ENCODE measurements at places on chromosomes 2 and 18.
A peak's percentile ranks its signal among the peaks of the same experiment; 100 is the strongest.

DNA sequence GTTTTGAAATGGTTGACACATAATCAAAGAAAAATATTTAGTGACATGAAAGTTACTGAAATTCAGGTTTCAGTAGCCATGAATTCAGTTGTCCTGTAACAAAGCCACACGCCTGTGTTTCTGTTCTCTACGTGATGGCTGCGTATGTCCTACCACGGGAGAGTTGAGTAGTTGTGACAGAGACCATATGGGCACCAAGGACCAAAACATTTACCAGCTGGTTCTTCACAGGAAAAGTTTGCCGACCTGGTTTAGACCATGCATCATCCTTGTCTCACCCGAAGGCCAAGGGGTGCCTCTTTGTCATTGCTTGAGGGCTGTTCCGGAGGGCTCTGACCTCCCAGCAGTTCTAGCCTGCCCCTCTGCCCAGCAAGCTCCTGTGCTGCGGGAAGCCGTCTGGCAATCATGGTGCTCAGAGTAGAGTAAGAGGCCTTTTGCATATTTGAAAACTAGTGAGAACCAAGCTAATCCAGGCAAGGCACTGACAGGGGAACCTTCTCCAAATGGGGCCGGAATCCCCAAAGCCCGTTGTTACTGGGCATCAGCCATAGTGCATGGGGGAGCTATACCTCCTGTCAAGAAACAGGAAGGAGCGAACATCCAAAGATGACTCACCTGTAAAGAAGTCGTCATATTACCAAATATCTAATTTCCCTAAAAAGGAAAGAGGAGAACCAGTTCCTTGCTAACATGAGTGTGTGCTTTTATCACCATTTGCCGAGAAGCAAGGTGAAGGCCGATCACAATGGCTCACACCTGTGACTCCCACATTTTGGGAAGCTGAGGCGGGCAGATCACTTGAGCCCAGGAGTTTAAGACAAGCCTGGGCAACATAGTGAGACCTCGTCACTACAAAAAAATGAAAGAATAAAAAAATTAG, 92.6 kb upstream of the RAB12 start:
- DNase-seq: no peak

DNA sequence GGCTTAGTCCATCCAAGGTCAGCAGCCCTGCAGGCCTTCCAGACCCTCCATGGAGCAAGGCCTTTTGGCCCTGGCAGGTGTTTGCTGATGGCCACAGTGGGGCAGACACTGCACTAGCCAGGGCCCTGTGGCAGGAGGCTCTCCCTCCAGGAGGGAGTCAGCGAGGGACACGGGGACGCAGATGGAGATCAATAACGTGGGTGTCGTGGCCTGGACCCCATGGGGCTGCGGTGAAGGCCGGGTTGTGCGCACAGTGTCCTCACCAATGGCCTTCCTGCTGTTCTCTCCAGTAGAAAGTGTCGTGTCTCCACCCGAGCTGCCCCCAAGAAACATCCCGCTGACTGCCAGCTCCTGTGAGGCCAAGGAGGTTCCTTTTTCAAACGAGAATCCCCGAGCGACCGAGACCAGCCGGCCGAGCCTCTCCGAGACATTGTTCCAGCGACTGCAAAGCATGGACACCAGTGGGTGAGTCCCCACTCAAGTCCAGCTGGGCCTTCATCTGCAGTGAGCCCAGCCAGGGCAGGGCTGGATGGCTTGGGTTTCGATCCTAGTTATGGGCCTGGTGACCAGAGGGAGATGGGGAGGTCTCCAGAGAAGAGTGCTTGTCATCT, 65.4 kb downstream of the INPP5D start:
- no peak for DNase-seq

DNA sequence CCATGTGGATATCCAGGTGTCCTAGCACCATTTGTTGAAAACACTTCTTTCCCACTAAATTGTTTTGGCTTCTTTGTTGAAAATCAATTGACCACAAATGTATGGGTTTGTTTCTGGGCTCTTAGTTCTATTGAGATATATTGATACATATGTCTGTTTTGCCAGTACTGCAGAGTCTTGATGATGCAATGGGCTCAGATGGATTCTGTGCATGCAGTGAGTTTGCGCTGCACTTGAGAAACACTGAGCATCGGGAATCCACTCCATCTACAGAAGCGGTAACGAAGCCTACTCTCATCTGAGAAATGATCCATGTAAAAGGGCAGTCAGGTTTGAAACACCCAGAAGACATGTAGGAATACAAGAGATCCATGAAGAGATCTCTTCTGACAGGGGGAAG, 21.9 kb upstream of the DNAJC10 start:
- DNase-seq: no peak

DNA sequence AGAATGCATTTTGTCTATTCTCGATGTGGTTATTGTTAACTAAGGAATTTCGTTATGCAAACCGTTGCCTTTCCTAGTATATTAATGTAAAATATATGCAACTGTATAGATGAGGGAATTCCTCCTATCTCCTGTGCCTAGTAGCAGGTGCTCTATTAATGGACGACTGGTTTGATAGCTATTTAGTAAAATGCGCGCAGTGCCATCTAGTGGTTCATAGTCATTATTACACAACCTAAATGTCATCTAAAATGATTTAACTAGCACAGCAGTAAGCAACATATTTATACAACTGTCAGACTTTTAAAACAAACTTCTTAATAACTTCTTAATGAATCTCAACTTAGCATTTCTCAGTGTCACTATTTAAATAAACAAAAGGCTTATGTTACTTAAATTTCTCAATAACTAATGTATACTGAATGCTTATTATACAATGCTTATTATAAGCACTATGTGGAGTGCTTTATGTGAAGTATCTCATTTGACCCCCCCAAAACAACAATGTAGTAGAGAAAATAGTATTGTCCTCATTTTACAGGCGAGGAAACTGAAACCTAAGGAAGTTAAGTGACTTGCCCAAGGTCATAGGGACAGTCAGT, 77.9 kb downstream of the DTNA start:
- peak; percentile 71 for DNase-seq

DNA sequence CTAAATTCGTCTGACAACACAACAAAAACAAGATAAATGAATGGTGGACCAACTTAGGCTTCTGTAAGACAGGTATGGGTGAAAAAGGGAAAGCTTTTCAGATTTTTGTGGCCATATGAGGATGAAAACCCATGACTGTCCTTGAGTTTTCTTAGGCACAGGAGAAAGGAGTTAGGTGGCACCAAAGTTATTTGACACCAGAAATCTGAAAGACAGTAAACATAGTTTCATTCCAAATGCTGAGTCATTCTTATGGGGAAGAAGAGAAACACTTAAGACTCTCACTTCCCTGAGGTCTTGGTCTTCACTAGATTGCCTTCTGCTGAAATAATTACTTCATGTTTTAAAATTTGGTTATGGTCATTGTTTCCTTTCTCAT, 5.2 kb upstream of the GPD2 start:
- DNase-seq: no peak

DNA sequence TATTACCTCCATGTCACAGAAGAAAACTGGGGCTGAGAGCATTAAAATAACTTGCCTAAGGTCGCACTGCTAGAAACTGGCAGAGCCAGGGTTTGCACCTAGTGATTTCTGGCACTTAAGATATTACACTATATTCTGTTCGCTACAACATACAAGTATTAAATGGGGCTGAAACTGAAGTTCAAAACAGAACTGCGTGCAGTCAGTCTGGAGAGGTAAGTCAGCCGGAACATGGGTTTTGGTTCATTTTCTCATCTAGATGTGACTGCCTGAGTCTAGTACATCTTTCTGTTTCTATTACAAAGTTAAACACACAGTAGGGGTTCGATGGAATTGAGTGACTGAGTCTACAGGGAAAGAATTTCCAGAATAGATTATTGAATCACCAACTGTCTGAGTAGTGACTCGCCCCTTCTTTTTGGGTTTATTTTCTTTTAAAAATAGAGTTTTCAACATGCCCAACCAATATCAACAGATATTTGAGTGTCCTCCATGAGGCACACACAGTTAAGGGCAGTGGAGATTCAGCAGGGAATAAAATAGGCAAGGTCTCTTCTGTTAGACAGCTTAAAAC, 150.8 kb downstream of the RNF152 start:
- DNase-seq: no peak

GRCh38 chr2:235366807-235367206, 127.0 kb upstream of the AGAP1 start:
- no peak for DNase-seq
